ENCODE measurements at places on chromosomes 13 and 19.

DNA sequence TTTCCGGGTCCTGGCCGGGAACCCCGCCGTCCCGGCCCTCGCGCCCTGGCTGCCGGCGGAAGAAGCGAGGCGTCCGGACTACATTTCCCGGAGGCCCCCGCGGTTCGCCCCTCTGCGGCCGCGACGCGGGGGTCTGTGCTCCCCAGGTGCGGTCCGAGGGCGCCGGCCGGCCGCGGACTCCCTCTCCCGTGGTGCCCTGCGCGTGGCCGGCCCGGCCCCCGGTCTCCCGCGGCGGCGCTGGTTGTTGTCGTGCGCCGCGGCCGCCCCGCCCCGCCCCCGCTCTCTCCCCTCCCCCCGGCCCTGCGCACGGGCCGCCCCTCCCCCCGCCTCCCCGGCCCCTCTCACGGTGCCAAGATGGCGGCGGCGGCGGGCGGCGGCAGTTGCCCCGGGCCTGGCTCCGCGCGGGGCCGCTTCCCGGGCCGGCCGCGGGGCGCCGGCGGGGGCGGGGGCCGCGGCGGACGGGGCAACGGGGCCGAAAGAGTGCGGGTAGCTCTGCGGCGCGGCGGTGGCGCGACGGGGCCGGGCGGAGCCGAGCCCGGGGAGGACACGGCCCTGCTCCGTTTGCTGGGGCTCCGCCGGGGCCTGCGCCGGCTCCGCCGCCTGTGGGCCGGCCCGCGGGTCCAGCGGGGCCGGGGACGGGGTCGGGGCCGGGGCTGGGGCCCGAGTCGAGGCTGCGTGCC lies at the start of gene KMT2B:
Gene KMT2B, plus strand, starts transcription at position 339 of the 680 bp plus-strand sequence. Its CDS starts 16 bp downstream, at position 355.
- DNase-seq = peak; percentile 90

DNA sequence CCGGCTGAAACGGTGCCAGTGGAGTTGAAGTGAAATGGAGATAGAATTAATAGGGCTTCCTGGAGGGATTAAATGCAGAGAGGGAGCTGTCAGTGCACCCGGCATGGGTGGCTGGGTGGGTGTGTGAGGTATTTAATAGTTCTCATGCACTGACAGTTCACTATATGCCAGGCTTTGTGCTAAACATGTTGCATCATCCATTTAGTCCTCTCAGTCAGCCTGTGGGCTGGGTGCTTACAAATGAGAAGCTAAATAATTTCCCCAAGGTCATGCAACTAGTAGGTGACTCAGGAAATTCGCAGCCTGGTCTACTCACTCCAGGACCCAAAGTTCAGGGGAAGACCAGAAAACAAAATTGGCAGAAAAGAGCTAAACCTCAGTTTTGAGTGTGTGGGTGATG lies 63.5 kb upstream of the SPATA13 start:
- no peak for DNase-seq

GRCh38 chr13:21676611-21677021 lies 5.7 kb downstream of the FGF9 start:
- DNase-seq = peak; percentile 29

- no peak for DNase-seq
These were observed 95.0 kb downstream of the RNF17 start for GRCh38 chr13:24858953-24859352.

- DNase-seq = no peak
These were observed 94.3 kb downstream of the SACS start for GRCh38 chr13:23339225-23339624.

GRCh38 chr19:51789061-51789795 lies 5.7 kb upstream of the FPR3 start:
- DNase-seq = no peak

DNA sequence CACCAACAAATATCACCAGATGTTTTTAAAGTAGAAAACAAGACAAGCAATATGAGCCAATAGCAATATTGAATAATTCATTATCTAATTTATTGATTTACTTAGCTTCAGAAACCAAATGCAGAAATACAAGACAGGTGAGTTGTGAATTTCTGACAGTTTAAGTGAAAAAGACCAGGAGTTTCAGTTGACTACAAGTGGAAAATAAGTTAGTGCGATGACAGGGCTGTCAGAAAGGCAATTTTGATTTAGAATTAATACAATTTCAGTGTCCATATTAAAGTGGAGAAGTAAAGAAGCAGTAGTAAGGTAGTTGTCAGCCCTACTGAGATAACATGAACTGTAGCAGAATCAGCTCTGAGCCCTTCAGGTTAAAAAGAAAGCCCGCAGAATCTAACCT lies 1066.7 kb upstream of the ATXN8OS start:
- DNase-seq = no peak

- DNase-seq = peak; percentile 33
These were observed 57.9 kb downstream of the RXFP2 start for GRCh38 chr13:31797154-31797775.

- DNase-seq = no peak
These were observed 13.9 kb downstream of the PALM start for GRCh38 chr19:722553-723101.

- no peak for DNase-seq
These were observed 1.9 kb upstream of the PLPPR3 start for GRCh38 chr19:823565-824121.

DNA sequence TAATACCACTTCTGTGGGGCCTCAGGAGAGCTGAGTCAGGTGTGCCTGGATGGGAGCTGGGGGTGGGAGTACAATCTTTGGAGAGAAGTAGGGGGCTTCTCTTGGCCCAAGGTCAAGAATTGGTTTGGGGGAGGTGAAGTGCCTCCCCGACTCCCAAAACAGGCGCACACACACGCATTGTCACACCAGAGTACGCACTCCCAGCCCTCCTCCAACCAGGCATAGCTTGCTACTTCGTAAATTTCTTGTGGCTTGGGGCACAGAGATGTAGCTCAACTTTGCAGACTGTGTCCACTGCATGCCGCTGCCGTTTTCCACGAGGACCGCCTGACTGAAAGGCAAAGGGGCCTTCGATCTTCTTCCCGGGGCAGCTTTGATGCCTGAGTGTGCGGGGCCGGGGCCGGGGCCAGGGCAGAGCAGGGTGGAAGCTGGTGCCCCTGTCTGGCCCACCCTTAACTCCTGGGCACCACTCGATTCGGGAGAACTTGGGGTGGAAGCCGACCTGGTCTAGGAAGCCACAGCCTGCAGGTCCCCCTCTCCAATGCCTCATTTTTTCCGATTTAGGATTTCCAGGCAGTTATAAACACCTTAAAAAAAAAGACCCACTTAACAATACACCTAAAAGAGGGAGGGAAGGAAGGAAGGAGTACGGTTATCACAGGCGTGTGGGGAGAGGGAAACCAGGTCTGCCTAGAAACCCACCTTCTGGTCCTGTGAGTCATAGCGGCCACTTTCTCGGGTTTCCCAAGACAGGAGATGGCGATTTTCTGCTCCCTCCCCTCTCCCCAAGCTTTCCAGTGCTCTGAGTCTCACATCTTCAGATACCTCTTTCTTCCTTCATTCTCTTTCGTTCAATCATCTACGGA lies 5.8 kb upstream of the TSHZ3 start:
- DNase-seq = no peak
